SK-N-SH treated with all-trans-retinoic acid at 6 μM for 48 hours (cell line): ENCODE measurements at places on chromosomes 1 and 21.

GRCh38 chr1:154353966-154354365, 28.6 kb downstream of the ATP8B2 start:
- ATAC-seq: no peak

- no peak for ATAC-seq
Observed at GRCh38 chr1:240409615-240410014, 202.3 kb downstream of the GREM2 start.

- no peak for ATAC-seq
Observed at GRCh38 chr1:243539636-243540035, 283.8 kb downstream of the SDCCAG8 start.

DNA sequence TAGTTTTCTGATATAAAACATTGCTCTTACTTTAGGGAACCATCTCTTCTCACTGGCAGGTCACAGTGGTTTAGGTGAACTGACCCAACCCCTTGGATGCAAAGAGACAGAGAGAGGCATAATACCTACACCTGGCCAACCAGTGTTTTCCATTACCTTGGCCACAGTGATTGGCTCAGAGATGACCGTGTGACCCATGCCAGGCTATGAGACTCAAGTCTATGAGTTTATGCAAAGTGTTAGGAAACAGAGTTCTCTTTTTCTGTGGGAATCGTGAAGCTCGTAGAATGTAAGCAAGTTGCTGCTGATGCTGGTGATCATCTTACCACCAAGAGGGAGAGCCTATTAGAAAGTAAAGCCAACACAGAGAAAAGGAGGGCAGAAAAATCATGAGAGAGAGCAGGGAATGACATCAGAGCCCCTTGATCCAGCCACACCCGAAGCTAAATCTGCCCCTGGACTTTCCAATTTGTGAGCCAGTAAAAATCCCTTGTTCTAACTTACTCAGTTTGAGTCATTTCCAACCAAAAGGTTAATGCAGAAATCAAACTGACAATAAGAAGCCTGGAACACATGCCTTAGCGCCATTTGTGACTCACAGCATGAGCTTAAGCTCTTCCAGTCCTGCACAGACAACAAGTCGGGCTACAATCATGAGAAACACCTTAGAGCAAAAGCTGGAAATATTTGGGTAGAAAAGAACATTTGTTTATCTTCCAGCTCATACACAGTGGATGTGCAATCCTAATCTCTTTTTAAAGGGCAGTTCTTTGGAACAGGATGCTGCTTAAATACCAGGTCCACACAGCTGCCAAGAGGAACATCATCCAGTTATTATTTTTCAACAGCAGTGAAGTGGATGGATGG, 81.3 kb upstream of the KAZN start:
- ATAC-seq: no peak

GRCh38 chr1:9835758-9836631, 12.2 kb upstream of the CLSTN1 start:
- peak; percentile 38 for ATAC-seq
